Spinal cord (tissue), 10 donors: ENCODE measurements at places on chromosomes 7 and 10. TPM values are rescaled to one million over a fixed set of nuclear protein-coding genes. Genes with fewer than 3 reads are reported as not detected.

DNA sequence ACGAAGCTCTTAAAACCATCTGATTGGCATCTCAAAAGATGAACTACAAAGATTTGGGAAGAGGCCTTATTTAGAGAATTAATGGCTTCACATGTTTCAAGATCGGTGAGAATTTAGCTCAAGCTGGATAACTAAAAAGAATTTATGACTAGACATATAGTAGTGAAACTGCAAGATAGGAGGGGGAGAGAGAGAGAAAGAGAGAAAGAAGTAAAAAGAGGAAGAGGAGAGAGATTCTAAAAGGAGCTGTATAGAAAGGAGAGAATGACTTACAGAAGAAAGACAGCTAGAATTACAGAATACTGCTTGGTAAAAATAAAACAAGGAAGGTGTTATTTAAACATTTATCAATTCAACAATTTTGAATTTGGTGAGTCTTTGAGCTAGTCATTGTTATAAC is 592.3 kb downstream of the SH2D4B start:
- no peak for DNase-seq
- H3K4me1 ChIP-seq = no peaks in the 10 kb centered on the region
- no peak overlapping the region for H3K4me3 ChIP-seq
- no peaks in the 10 kb centered on the region for H3K27me3 ChIP-seq

Gene NODAL
- 2.2 TPM for total RNA-seq

- H3K4me3 ChIP-seq = no peak overlapping the region
- no peaks in the 10 kb centered on the region for H3K36me3 ChIP-seq
- no peak for DNase-seq
- no peaks in the 10 kb centered on the region for H3K4me1 ChIP-seq
Observed at GRCh38 chr10:104041891-104042535, 43.7 kb downstream of the COL17A1 start.

GRCh38 chr10:89214566-89215165 is 7.5 kb upstream of the CH25H start:
- H3K27me3 ChIP-seq = peaks cover 13% of the 10 kb centered on the region
- DNase-seq = no peak
- no peak overlapping the region for H3K27ac ChIP-seq
- H3K4me3 ChIP-seq = no peak overlapping the region
- peaks cover 4% of the 10 kb centered on the region for H3K36me3 ChIP-seq

- no peak overlapping the region for H3K27ac ChIP-seq
- H3K27me3 ChIP-seq = no peaks in the 10 kb centered on the region
- no peak for DNase-seq
- H3K4me3 ChIP-seq = no peak overlapping the region
Observed at GRCh38 chr10:129219364-129219763, 247.7 kb upstream of the MGMT start.

- H3K4me1 ChIP-seq = peaks cover 10% of the 10 kb centered on the region
- no peaks in the 10 kb centered on the region for H3K27me3 ChIP-seq
- no peak overlapping the region for H3K4me3 ChIP-seq
- H3K27ac ChIP-seq = no peak overlapping the region
- no peak for DNase-seq
Observed at GRCh38 chr10:12709000-12709401, 292.5 kb downstream of the CCDC3 start.

Gene SLC25A40
- total RNA-seq = 13.5 TPM

GRCh38 chr7:98802088-98802780 is 67.6 kb downstream of the TMEM130 start:
- H3K4me1 ChIP-seq = peaks cover 18% of the 10 kb centered on the region
- H3K27me3 ChIP-seq = no peaks in the 10 kb centered on the region
- H3K4me3 ChIP-seq = no peak overlapping the region

- no peaks in the 10 kb centered on the region for H3K27me3 ChIP-seq
- H3K27ac ChIP-seq = no peak overlapping the region
- no peak for DNase-seq
- peaks cover 4% of the 10 kb centered on the region for H3K4me1 ChIP-seq
Observed at GRCh38 chr7:118052336-118052735, 131.6 kb upstream of the LSM8 start.

DNA sequence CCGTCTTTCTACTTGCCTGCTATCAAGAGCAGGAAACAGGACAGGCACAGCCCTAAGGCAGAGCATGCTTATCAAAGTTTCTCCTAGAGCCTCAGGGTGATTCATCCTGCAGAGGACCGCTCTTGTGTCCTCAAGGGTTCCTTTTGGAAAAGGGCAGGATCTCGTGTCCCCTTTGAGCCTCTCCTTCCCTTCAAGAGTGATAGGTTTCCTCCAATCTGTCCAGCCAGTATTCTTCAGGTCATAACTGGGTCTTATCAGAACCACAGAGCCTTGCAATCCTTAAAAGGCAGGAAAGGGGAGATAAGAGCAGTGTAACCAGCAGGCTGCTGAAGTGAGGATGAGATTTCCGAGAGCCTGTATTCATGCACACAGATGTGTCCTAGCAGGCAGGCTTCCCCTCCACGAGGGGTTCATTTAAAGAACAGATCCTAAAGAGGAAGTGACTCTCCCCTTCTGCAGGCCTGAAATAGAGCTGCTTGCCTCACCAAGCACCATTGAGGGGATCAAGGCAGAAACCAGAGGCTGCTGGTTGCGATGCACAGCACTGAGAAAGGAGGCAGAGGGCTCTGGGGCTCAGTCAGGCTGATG is 90.5 kb upstream of the SVIL start:
- H3K27ac ChIP-seq = no peak overlapping the region
- peaks cover 5% of the 10 kb centered on the region for H3K4me1 ChIP-seq
- H3K27me3 ChIP-seq = peaks cover under 1% of the 10 kb centered on the region
- peak; percentile 28 for DNase-seq

Gene ARHGAP22
- 12.0 TPM for total RNA-seq

DNA sequence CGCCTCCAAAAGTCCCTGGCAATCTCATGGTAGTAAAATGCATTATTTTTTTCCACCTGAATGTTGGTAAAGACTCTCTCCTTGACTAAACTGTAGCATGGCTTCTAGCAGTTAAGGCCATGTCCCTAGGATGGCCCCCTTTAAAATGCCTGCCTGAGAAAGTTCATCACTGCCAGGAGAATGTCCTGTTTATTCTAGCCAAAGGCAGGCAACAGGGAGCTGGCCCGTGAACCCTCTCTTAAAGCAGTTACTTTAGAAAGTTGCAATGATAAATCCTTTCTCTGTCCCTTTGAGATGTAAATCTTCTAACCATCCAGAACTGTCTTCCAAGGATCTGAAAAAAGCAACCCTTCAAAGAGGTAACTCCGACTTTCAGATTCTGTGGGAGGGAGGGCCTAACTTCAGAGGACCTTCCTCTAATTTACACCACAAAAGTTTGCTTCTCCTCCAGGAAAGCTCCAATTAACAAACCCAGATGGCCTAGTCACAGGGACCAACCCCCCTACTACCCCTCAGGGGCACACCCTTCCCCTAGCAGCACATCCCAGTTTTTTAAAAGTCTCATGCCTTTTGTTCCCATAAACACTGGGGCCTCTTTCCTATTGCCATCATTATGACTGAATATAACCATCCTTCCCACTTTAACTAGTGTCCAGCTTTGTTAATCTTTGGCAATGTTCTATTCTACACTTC is 5.5 kb downstream of the DNTT start:
- no peak overlapping the region for H3K27ac ChIP-seq
- H3K4me3 ChIP-seq = no peak overlapping the region
- peaks cover 2% of the 10 kb centered on the region for H3K4me1 ChIP-seq
- no peak for DNase-seq
- H3K36me3 ChIP-seq = no peaks in the 10 kb centered on the region
- H3K27me3 ChIP-seq = no peaks in the 10 kb centered on the region

Gene SGCE
- 104 TPM for total RNA-seq

- no peak for DNase-seq
- no peaks in the 10 kb centered on the region for H3K36me3 ChIP-seq
- H3K4me1 ChIP-seq = no peaks in the 10 kb centered on the region
- H3K27me3 ChIP-seq = no peaks in the 10 kb centered on the region
- H3K27ac ChIP-seq = no peak overlapping the region
- H3K4me3 ChIP-seq = no peak overlapping the region
Observed at GRCh38 chr7:143015084-143015483, 11.8 kb downstream of the OR9A2 start.

DNA sequence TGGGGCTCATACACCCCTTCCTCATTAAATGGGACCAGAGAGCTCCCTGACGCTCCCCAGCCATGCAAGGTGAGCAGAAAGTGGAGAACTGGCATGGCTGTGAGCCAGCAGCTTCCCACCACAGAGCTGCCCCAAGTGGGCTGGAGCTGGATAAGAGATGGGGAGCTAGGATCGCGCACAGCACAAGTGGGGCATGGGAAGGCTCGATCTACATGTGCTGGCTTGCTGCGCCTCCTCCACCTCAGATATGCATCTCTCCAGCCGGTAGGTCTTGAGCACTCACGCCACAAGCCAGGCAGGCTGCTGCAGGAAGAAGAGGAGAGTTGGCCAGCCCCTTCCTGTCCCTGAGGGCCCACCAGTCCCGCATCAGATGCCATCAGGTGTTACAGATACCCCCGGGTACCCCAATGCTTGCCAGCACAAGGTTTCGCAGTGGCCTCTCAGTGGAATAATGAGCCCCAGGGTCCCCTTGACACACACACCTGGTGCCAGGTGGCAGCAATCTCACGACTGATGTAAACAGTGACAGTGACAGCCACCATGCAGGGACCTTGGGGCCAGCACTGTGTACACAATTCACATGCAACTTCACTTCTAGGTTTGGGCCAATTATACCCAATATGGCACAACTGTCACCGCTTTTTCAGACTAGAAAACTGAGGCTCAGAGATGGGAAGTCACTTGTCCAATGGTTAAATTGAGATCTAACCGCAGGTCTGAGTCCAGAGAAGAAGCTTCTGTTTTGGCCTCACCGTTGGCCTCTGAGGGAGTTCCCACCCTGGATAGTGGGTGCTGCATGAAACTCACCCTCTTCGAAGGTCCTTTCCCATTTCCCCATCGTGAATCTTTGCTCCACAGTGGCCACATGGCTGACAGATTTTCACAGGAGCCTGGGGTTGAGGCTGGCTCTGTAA is 79.3 kb downstream of the OAT start:
- H3K4me1 ChIP-seq = peaks cover 16% of the 10 kb centered on the region
- H3K27me3 ChIP-seq = no peaks in the 10 kb centered on the region
- DNase-seq = no peak
- no peaks in the 10 kb centered on the region for H3K36me3 ChIP-seq

DNA sequence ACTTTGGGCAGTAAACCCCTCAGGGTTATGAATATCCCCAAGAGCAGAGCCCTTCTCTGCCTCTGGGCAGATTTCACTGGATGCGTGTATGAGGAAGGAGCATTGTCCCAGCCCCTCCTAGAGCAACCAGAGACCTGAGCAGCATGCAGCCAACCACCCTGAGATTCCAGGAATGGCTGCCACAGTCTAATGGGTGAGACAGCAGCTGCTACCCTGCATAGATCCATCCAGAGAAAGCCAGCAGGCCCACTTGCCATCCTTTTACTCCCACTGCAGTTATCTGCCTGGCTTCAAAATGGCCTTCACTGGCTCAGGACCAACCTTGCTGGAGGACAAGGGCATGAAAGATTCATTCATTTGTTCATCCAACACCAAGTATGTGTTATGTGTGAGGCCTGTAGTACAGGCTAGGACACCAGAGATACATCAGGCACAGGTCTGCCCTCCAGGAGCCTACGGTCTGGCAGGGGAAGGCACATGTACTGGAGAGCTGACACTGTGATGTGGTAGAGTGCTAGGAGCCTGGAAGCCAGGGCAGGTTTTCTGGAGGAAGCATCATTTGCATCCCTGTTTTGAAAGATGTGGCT is 26.2 kb upstream of the C10orf105 start:
- peaks cover 17% of the 10 kb centered on the region for H3K36me3 ChIP-seq
- peaks cover 39% of the 10 kb centered on the region for H3K4me1 ChIP-seq
- no peak overlapping the region for H3K4me3 ChIP-seq
- H3K27me3 ChIP-seq = no peaks in the 10 kb centered on the region

GRCh38 chr10:28566458-28567015 is 33.6 kb downstream of the WAC start:
- H3K4me1 ChIP-seq = peaks cover 3% of the 10 kb centered on the region
- H3K27ac ChIP-seq = no peak overlapping the region
- H3K27me3 ChIP-seq = no peaks in the 10 kb centered on the region

DNA sequence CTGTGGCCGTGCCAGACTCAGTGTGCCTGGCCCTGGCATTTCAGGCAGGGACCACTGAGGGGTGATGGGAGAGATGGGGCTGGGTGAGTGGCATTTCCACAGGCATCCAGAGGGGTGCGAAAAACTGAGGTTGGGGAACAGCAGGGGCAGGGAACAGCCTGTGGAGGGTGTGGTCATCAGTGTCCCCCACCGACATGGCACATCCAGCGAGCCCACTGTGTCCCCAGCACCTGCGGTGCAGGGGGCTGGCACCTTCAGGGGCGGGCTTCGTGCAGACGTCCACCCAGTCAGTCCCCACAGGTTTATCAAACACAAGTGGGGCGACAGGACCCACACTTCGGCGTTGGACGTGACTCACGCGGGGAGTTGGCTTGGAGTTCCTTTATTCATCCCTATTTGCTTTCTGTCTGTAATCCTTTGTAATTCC is 14.8 kb downstream of the CUX1 start:
- no peak for DNase-seq
- H3K4me3 ChIP-seq = no peak overlapping the region
- H3K36me3 ChIP-seq = peaks cover 15% of the 10 kb centered on the region

GRCh38 chr7:142138996-142139395 is 27.5 kb downstream of the MGAM2 start:
- H3K4me1 ChIP-seq = no peaks in the 10 kb centered on the region
- no peak overlapping the region for H3K4me3 ChIP-seq
- H3K36me3 ChIP-seq = no peaks in the 10 kb centered on the region
- H3K27me3 ChIP-seq = no peaks in the 10 kb centered on the region

DNA sequence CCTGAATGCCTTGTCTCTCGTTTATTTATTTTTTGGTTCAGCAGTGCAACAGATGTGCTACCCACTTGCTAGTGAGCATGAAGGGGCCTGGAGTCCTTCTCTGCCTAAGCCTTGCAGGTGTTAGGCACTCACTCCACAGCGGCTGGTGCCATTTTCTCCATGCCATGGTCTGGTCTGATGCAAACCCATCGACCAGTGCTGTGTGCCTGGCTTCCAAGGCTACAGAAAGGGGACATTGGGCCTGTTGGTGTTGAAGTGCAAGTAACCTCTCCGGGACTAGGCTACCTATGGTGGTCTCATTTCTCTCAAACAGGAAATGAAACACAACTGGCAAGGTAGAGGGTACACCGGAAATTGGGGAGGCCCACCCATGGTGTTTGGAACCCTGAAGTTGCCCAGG is 198.1 kb downstream of the ADARB2 start:
- H3K27ac ChIP-seq = no peak overlapping the region
- H3K27me3 ChIP-seq = no peaks in the 10 kb centered on the region
- H3K4me1 ChIP-seq = peaks cover 4% of the 10 kb centered on the region
- H3K4me3 ChIP-seq = no peak overlapping the region

DNA sequence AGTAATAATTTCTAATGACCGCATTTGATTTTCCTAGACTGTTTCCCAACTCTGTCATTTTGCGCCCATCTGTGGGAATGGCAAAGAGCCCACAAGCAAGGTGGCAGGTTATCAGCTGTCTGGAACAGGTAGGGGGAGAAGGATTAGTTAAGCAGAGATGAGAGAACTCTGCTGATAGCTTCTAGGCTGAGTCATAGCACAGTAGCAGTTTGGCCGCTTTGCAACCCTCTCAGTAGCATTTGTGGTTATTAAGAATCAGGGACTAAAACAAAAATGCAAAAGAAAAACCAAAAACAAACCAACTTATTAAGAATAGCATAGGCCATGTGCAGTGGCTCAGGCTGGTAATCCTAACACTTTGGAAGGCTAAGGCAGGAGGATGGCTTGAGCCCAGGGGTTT is 602.7 kb upstream of the SORCS1 start:
- no peak overlapping the region for H3K27ac ChIP-seq
- DNase-seq = no peak
- no peak overlapping the region for H3K4me3 ChIP-seq
- H3K4me1 ChIP-seq = no peaks in the 10 kb centered on the region
- no peaks in the 10 kb centered on the region for H3K27me3 ChIP-seq
- H3K36me3 ChIP-seq = no peaks in the 10 kb centered on the region

Gene NACAD
- total RNA-seq = 11.8 TPM

Gene UPK3B
- 1.3 TPM for total RNA-seq

Gene IGF2BP3
- 31.1 TPM for total RNA-seq
